ENCODE measurements at places on chromosomes 16 and 17.

- peaks cover 39% of the 10 kb centered on the region for H3K36me3 ChIP-seq
- peak overlapping the region; percentile 89 for H3K27ac ChIP-seq
- DNase-seq: no peak
- peaks cover 3% of the 10 kb centered on the region for H3K4me1 ChIP-seq
- H3K4me3 ChIP-seq: no peak overlapping the region
Observed at GRCh38 chr17:3808701-3809100, 7.7 kb upstream of the ITGAE start.

GRCh38 chr16:70570967-70571570 is 47.5 kb downstream of the SF3B3 start:
- DNase-seq: no peak
- no peaks in the 10 kb centered on the region for H3K4me1 ChIP-seq
- no peak overlapping the region for H3K27ac ChIP-seq
- H3K4me3 ChIP-seq: no peak overlapping the region

GRCh38 chr17:36773039-36773438 is 164.2 kb upstream of the LHX1 start:
- DNase-seq: no peak
- no peaks in the 10 kb centered on the region for H3K36me3 ChIP-seq
- H3K4me1 ChIP-seq: no peaks in the 10 kb centered on the region
- H3K27ac ChIP-seq: no peak overlapping the region

DNA sequence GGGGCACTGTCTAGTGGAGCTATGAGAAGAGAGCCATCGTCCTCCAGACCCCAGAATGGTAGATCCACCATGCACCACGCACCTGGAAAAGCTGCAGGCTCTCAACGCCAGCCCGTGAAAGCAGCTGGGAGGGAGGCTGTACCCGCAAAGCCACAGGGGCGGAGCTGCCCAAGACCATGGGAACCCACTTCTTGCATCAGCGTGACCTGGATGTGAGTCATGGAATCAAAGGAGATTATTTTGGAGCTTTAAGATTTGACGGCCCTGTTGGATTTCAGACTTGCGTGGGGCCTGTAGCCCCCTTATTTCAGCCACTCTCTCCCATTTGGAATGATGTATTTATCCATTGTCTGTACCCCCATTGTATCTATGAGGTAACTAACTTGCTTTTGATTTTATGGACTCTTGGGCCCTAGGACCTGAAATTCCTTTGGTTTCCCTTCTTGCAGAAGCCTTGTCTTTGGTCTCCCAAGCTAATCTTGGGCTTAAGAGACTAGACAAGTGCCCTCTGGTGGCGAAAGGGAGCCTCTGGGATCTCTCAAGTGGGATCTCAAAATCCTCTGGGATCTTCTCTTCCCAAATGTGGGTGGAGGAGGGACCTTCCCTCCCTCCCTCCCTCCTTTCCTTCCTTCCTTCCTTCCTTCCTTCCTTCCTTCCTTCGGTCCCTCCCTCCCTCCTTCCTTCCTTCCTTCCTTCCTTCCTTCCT is 58.2 kb upstream of the HAPSTR1 start:
- H3K27me3 ChIP-seq: no peaks in the 10 kb centered on the region
- no peak for DNase-seq
- no peak overlapping the region for H3K4me3 ChIP-seq
- peaks cover 3% of the 10 kb centered on the region for H3K36me3 ChIP-seq
- peaks cover 2% of the 10 kb centered on the region for H3K4me1 ChIP-seq

GRCh38 chr17:50890675-50891516 is 24.7 kb upstream of the TOB1 start:
- H3K36me3 ChIP-seq: no peaks in the 10 kb centered on the region
- no peak overlapping the region for H3K27ac ChIP-seq
- H3K27me3 ChIP-seq: no peaks in the 10 kb centered on the region
- H3K4me3 ChIP-seq: no peak overlapping the region
- DNase-seq: no peak
- H3K4me1 ChIP-seq: peaks cover 11% of the 10 kb centered on the region

- H3K27ac ChIP-seq: no peak overlapping the region
- H3K27me3 ChIP-seq: no peaks in the 10 kb centered on the region
- DNase-seq: no peak
- no peak overlapping the region for H3K4me3 ChIP-seq
Observed at GRCh38 chr17:75626496-75627038, 6.7 kb upstream of the SMIM5 start.

DNA sequence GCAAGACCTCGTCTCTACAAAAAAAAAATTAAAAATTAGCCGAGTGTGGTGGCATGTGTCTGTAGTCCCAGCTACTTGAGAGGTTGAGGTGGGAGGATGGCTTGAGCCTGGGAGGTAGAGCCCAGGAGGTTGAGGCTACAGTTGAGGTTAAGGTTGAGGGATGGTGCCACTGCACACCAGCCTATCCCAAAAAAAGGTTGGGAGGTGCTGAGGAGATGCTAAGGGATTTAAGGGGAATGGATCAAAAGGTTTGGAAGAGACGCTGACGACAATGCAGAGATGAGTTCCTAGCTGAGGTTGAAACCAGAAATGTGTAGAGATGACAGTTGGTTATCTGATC is 4.7 kb upstream of the NSMCE1 start:
- peaks cover 8% of the 10 kb centered on the region for H3K36me3 ChIP-seq
- no peak overlapping the region for H3K27ac ChIP-seq
- H3K4me3 ChIP-seq: no peak overlapping the region
- H3K27me3 ChIP-seq: no peaks in the 10 kb centered on the region
- peaks cover 8% of the 10 kb centered on the region for H3K4me1 ChIP-seq

GRCh38 chr17:40015005-40015997 is at the start of gene CSF3:
Gene CSF3 (plus strand): TSS chr17:40015440. CDS start chr17:40015475, 35 bp downstream.
- no peak for DNase-seq
- H3K4me3 ChIP-seq: no peak within 1 kb of the TSS

DNA sequence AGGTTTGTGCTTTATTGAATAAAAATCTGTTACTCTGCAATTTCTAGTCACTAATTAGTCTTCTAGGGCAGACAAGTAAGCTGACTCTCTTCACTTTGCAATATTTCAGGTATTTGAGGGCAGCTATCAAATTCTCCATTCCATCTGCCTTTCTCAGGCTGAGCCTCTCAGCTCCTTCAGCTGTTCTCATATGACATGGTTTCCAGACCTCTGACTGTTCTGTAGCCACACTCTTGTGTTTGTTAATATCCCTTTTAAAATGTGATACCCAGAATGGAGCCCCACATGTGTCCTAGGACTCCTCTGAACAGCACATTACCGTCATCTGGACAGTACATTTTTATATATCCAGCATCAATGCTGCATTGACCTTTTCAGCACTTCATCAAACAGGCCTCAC is 46.1 kb upstream of the MTMR4 start:
- no peak overlapping the region for H3K4me3 ChIP-seq
- no peak for DNase-seq
- H3K4me1 ChIP-seq: no peaks in the 10 kb centered on the region
- no peaks in the 10 kb centered on the region for H3K36me3 ChIP-seq
- H3K27me3 ChIP-seq: no peaks in the 10 kb centered on the region
- no peak overlapping the region for H3K27ac ChIP-seq

GRCh38 chr17:1294157-1294717 is 14.8 kb downstream of the TRARG1 start:
- peak overlapping the region; percentile 85 for H3K27ac ChIP-seq
- DNase-seq: peak; percentile 89
- peaks cover 52% of the 10 kb centered on the region for H3K4me1 ChIP-seq
- H3K4me3 ChIP-seq: peak overlapping the region; percentile 79
- peaks cover 14% of the 10 kb centered on the region for H3K27me3 ChIP-seq
- peaks cover 24% of the 10 kb centered on the region for H3K36me3 ChIP-seq

DNA sequence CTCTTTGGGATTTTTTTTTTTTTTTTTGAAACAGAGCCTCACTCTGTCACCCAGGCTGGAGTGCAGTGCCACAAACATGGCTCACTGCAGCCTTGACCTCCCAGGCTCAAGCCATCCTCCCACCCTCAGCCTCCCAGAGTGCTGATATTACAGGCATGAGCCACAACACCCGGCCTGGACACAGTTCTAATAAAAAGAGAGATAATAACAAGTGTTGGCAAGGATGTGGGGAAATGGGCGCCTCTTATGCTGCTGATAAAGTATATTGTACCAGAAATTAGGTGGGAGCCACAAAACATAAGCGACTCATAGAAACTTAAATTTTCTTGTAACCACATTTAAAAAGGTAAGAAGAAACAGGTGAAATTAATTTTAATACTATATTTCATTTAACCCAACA is 50.4 kb upstream of the FA2H start:
- H3K4me1 ChIP-seq: no peaks in the 10 kb centered on the region
- DNase-seq: no peak
- H3K27ac ChIP-seq: no peak overlapping the region

GRCh38 chr17:66714046-66715023 is 120.6 kb upstream of the CACNG5 start:
- peaks cover 6% of the 10 kb centered on the region for H3K36me3 ChIP-seq
- DNase-seq: no peak
- peak overlapping the region; percentile 57 for H3K4me3 ChIP-seq
- no peaks in the 10 kb centered on the region for H3K27me3 ChIP-seq
- H3K4me1 ChIP-seq: peaks cover 33% of the 10 kb centered on the region

DNA sequence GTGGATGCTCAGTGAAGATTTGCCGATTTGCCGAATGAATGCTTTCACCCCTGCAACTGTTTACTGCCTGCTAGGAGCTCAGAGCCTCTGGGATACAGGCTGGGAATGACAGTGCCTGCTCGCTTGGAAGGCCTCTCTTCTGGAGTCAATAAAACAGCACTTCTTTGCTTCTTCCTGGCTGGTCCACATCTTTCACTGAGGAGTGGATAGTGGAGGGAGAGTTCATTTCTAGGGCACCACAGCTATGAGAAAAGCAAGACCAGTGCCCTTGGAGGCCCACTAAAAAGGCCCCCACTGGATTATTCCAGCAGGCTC is 3.1 kb upstream of the USP7 start:
- no peak overlapping the region for H3K4me3 ChIP-seq
- peaks cover 17% of the 10 kb centered on the region for H3K36me3 ChIP-seq
- H3K4me1 ChIP-seq: peaks cover 7% of the 10 kb centered on the region
- peaks cover 5% of the 10 kb centered on the region for H3K27me3 ChIP-seq

DNA sequence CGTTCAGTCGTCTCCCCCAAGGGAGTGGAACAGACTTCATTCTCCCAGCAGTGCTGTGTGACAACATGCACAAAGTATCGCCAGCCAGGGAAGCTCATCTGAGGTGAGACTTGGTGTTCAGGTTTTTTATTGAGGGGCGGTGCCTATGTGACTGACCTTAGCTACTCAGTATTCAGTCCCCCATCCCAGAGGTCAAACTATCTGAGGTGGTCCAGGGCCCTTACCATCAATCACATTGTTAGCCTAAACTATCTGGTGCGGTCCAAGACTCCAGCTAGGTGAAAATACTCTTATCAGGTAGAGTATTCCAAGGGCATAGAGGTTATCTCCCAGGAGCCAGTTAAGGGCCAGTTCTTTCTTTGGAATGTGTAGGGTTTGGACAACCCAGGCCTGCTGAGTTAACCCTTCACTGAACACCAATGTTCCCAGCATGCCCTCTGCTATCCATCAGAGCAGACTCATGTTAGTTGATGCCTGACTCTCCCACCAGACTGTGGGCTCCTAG is 5.4 kb upstream of the CACNG1 start:
- H3K4me1 ChIP-seq: peaks cover 3% of the 10 kb centered on the region
- no peak overlapping the region for H3K4me3 ChIP-seq
- no peak overlapping the region for H3K27ac ChIP-seq
- DNase-seq: no peak

- no peak for DNase-seq
- H3K27me3 ChIP-seq: no peaks in the 10 kb centered on the region
- no peaks in the 10 kb centered on the region for H3K36me3 ChIP-seq
- H3K27ac ChIP-seq: peak overlapping the region; percentile 41
- H3K4me1 ChIP-seq: no peaks in the 10 kb centered on the region
Observed at GRCh38 chr16:67672306-67672705, 5.7 kb downstream of the C16orf86 start.

DNA sequence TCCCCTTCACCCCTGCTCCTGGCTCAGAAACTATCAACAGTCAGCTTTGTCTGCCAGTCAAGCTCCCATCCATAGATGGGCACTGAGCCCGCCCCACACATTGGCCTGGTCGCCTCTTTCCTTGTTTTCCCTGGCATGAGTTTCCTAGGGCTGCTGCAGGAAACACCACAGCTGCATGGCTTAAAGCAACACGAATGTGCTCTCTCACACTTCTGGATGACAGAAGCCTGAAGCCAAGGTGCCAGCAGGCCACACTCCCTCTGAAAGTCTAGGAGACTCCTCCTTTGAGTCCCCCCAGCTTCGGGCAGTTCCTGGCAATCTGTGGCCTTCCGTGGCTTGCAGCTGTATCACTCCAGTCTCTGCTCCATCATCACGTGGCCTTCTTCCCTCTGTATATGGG is 69.9 kb downstream of the TBC1D16 start:
- H3K4me3 ChIP-seq: no peak overlapping the region
- H3K27me3 ChIP-seq: peaks cover 15% of the 10 kb centered on the region
- peaks cover 4% of the 10 kb centered on the region for H3K4me1 ChIP-seq
- H3K27ac ChIP-seq: no peak overlapping the region
- H3K36me3 ChIP-seq: no peaks in the 10 kb centered on the region

DNA sequence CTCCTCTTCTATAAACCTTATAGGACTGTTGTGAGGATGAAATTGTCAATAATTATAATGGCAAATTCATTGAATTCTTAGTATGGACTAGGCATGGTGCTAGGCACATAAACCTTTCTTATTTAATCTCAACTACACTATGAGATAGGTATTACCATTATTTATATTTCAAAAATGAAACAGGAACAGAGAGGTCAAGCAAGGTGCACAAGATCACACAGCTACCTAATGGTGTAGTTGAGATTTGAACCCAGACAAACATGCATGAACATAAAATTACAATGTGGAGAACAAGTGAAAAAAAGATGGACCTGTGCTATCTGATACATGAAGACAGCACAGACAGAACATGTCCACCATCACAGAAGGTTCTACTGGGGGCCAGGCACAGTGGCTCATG is 156.7 kb downstream of the AXIN2 start:
- peaks cover 23% of the 10 kb centered on the region for H3K27me3 ChIP-seq
- no peak overlapping the region for H3K27ac ChIP-seq
- no peak overlapping the region for H3K4me3 ChIP-seq
- DNase-seq: no peak
- no peaks in the 10 kb centered on the region for H3K4me1 ChIP-seq
- no peaks in the 10 kb centered on the region for H3K36me3 ChIP-seq

- DNase-seq: no peak
- peaks cover 12% of the 10 kb centered on the region for H3K36me3 ChIP-seq
- no peaks in the 10 kb centered on the region for H3K27me3 ChIP-seq
Observed at GRCh38 chr17:3678095-3678820, 9.6 kb downstream of the EMC6 start.

DNA sequence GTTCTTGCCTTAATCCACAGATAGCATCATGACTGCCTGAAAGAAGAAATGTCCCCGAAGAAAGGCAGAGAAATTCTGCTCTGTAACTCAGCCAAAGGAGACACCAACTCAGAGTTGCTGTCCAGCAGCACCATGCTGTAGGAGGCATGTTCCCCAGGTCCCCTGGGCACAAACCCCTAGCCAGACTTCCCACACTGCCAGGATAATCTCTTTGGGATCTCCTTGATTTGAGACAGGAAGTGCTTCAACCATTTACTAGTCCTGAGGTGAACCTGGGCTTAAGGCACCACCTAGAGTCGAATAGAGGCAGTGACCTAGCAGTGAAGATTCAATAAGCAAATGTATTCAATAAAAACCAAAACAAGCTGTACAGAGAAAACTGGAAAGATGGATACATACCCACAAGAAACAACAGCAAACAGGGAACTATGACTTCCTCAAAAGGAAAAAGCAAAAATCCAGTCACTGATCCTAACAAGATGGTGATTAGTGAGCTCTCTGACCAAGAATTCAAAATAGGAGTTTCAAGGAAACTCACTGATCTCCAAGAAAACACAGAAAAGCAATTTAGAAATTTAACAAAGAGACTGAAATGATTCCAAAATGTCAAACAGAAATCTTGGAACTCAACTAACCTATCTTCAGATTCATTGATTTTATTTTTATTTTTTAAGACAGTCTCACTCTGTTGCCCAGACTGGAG is 5.7 kb downstream of the OR4D2 start:
- H3K27ac ChIP-seq: no peak overlapping the region
- no peaks in the 10 kb centered on the region for H3K36me3 ChIP-seq
- DNase-seq: peak; percentile 48
- peak overlapping the region; percentile 46 for H3K4me3 ChIP-seq
- H3K27me3 ChIP-seq: peaks cover 14% of the 10 kb centered on the region
- peaks cover 31% of the 10 kb centered on the region for H3K4me1 ChIP-seq
